NCI-H1048 (cell line): ENCODE measurements at places on chromosomes 11 and 22.

DNA sequence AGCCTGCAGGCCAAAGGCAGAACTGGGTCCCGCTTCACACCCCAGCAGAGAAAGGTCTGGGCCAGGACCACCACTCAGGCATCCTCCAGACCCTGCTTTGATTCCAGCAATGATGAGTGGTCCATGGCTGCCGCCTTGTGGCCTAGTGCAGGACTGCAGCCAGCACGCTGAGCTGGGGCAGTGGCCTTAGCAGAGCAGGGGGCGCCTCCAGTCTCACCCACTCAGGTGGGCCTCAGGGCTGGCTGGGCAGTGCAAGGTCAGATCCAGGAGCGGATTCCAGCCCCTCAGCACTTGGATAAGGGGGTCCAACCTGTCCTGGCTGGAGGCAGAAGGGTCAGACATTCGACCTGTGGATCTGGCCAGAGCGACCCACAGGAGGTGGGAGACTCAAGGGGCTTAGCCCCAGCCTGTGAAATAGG is 9.6 kb upstream of the PDE2A start:
- DNase-seq = no peak

DNA sequence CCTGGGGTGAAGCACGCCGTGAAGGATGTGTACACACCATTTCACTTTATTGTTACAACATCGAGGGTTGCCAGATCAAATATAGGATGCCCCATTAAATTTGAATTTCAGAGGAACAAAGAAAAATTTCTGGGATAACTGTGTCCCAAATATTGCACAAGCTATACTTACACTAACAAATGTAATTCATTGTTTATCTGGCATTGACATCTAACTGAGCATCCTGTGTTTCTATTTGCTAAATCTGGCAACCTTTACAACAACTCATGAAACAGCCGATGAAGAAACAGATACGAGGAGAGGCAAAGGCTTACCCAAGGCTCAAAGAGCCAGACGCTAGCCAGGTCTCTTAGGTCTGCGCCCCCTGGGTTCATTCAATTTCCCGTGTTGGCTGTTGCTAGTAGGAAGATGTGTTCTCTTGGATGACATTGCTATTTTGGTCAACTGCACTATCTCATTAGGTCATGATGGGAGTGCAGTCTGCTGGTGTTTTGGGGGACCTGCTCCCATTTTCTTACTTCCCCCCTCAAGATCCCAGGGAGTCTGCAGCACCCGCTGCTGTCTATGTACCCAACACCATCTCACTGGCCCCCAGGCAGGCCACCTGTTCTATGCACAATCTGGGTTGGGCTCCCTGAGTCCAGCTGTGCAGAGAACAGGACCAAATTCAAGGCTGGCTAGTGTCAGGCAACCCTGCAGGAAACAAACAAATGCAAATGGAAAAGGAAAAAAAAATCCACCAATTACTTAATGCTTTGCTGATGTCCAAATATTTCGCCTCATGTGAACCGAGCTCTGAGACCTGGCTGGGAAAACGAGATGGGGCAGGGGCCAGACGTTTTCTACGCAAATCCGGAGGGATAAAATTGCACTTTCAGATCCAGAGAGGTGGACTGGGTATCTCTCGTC is 560.9 kb downstream of the MIAT start:
- no peak for DNase-seq

DNA sequence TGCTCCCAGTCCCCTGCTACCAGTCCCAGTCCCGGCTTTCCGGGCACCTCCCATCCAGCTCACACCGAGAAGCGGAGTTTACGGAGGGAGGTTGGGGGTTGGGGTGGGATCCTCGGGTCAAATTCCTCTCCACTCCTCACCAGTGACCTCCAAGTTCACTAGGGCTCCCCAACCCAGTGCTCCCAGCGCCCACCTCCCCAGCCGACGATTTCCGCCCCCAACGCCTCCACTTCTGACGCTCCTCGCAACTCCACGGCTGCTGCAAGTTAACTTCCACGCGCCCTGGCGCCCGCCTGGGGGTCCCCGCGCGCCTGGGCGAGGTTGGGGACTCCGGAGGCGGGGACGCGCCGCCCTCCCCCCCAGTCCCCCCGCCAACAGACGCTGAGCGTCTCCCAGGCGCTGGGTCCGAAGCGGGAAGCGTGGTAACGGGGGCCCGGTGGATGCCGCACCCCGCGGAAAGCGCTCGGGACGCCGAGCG is 526 bp downstream of the TPST2 start:
- no peak for DNase-seq

DNA sequence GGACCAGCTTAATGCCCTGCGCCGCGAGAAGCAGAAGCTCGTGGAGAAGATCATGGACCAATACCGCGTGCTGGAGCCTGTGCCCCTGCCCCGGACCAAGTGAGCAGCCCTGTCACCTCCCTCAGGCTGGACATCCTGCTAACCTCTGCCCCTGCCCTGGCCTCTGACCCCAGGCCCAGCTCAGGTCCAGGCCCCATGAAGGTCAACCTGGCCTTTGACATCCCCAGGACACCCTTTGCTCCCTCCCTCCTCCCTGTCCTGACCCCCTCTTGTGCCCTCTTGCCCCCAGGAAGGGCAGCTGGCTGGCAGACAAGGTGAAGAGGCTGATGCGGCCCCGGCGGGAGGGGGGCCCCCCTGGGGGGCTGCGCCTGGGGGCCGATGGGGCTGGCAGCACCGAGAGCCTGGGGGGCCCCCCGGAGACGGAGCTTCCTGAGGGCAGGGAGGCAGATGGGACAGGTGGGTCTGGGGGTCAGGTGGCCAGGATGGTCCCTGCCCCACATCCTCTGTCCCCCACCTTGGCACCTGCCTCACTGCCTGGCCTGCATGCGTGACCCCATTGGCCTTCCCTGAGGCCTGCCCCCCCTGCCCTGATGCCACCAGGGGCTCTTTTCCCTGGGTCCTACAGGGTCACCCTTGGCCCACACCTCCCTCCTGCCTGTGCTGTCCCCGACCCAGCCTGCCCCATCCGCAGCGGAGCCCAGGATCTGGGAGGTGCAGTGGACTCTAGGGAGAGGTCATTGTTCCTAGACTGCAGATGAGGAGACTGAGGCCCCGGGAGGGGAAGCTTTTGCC is 5.1 kb upstream of the RPS6KA4 start:
- DNase-seq = no peak

GRCh38 chr11:8826901-8827560 is 84.0 kb upstream of the AKIP1 start:
- no peak for DNase-seq

GRCh38 chr11:100734743-100735527 is 47.8 kb downstream of the ARHGAP42 start:
- DNase-seq = no peak

DNA sequence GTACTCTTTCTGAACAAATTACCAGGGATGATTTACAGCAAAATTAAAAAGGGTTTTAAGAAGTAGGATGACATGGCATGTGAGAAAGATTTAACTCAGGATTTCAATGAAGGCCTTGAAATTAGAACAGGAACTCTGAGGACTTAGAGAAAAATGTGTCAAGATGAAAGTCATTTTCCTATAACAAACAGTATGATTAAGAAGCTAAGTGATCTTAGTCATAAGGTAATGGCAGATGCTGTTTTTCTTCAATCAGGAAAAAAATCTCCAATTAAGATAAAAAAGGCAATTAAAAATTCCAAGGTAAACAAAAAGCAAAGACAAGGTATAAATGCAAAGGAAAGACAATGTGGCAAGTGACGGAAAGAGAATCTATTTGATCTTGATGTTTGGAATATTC is 73.5 kb downstream of the GAB2 start:
- no peak for DNase-seq

GRCh38 chr11:106442032-106442431 is 364.6 kb downstream of the AASDHPPT start:
- DNase-seq = no peak

DNA sequence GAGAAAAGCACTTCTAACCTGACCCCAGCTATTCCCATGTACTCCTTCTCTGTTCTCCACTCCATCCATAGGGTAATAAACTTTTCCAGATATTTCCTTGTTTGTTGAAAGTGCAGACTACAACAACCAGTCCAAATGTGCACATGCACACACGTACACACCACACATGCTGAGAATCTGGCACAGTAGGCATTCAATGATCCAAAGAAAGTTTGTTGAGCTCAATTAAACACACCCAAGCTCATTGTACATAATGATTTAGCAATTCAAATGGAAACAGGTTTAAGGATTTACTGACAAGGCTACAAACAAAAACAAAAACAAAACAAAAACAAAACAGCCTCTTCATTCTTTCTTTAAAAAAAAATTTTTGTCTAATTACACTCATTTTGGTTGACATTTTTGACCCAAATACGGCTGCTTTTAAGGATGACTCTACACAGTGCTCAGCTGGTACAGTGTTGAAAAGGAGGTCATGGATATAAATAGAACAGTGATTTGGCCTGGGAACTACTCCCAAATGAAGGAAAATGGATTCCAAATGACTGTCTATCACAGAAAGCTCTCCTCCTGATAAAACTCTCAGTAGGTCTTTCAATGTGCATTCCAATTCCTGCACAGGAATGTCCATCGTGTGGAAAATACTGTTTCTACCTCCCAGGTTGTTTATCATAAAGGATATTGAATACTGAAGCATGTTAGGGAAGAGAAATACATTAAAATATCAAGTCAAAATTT is 232.2 kb downstream of the GUCY1A2 start:
- DNase-seq = no peak

DNA sequence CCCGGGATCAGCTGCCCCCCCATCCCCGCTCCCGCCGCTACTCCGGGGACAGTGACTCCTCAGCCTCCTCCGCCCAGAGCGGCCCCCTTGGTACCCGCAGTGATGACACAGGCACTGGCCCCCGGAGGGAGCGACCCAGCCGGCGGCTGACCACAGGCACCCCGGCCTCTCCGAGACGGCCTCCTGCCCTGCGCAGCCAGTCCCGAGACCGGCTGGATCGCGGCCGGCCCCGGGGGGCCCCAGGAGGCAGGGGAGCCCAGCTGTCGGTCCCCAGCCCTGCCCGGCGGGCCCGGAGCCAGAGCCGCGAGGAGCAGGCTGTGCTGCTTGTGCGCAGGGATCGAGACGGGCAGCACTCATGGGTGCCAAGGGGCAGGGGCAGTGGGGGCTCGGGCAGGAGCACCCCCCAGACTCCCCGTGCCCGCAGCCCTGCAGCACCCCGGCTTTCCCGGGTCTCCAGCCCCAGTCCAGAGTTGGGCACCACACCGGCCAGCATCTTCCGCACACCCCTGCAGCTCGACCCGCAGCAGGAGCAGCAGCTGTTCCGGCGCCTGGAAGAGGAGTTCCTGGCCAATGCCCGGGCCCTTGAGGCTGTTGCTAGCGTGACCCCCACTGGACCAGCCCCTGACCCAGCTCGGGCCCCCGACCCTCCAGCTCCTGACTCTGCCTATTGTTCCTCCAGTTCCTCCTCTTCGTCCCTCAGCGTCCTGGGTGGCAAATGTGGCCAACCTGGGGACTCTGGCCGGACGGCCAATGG is 3.9 kb downstream of the RASL10A start:
- DNase-seq = no peak

GRCh38 chr22:22348815-22349454 is 104.3 kb downstream of the VPREB1 start:
- DNase-seq = no peak

DNA sequence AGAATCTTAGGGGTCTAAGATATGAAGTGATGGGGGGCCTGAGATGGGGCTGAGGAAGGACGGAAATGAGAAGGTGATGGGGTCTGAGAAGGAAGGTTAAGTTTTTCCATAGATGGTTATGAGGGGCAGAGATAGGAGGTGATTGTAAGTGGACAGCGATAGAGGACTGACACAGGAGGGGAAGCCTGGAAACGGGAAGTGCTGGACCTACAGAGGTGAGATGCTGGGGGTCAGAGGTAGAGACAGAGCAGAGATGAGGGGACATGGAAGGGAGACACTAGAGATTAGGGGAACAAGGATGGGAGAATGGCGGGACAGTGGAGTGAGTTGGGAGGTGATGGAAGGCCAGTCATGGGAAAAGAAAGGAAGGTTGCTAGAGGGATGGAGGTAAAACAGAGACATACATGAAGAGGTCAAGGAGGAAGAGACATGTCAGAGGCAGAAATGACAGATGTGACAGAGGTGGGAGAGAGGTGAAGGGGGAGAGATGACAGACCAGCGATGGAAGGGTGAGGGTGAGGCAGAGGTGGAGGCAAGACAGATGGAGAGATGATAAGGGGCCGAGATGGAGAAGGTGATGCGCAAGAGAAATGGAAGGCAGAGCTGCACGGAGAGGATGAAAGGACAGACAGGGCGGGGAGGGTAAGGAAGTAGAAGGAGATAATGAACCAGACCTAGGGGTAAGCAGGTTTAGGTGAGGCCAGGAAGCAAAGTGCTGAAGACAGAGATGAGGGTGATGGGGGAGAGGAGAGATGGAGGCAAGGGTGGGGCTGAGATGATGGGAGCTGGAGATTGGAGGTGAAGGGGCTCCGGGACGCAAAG is 50.8 kb downstream of the SLC22A12 start:
- no peak for DNase-seq

DNA sequence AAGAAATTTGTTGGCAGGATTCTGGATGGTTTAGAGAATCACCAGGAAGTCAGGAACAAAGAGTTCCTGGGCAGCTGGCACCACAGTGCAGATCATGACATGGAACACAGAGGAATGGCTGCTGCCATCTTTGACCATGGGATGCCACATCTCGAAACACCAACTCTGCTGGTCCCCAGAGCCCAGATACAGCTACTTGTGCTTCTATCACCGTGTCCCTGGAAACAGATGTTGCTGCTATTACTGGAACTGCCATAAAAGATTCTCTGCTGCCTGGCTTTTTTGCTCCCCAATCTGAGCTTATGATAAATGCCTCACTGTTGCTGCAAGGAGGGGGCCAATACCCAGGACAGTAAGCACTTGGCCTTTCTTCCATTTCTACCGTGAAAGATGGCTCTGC is 185.2 kb downstream of the CSNK2A3 start:
- DNase-seq = no peak

DNA sequence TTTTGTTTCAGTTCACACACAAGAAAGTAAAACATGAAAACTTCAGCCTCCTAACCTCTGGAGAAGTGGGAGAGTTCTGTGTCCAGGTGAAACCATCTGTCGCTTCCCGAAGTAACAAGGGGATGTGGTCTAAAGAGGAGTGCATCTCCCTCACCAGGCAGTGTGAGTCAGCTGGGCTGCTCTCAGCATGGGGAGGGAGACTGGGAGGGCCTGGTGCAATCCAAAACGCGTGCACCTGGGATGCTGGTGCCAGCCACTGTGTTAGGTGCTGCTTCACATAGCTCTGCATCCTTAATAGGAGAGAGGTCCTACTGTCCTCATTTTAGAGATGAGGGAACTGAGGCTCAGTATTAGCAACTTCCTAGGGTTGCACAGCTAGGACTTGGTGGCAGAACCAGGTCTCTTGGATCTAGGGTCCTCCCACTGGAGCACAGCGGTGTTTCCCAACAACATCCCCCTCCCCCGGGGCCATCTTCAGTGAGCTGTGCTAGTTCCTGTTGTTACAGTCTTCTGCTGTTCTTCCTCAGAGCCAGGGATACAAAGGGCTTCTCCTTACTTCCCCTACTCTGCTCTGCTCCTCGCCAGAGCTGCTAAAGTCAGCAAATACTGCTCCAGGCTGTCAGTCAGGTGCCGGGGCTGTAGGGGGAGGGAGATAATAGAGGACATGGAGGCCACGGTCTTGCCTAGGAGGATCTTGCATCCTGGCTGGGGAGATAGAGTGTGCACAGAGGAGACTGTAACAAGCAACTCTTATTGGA is 8.0 kb downstream of the IL10RA start:
- DNase-seq = no peak

GRCh38 chr22:36781656-36782627 is 6.0 kb upstream of the IFT27 start:
- peak; percentile 9 for DNase-seq

- peak; percentile 78 for DNase-seq
These were observed 128.3 kb downstream of the TEAD1 start for GRCh38 chr11:12802418-12803085.
